Kidney (tissue), 22 donors: ENCODE measurements at places on chromosomes 2 and 18. TPM values are rescaled to one million over a fixed set of nuclear protein-coding genes. Genes with fewer than 3 reads are reported as not detected.

DNA sequence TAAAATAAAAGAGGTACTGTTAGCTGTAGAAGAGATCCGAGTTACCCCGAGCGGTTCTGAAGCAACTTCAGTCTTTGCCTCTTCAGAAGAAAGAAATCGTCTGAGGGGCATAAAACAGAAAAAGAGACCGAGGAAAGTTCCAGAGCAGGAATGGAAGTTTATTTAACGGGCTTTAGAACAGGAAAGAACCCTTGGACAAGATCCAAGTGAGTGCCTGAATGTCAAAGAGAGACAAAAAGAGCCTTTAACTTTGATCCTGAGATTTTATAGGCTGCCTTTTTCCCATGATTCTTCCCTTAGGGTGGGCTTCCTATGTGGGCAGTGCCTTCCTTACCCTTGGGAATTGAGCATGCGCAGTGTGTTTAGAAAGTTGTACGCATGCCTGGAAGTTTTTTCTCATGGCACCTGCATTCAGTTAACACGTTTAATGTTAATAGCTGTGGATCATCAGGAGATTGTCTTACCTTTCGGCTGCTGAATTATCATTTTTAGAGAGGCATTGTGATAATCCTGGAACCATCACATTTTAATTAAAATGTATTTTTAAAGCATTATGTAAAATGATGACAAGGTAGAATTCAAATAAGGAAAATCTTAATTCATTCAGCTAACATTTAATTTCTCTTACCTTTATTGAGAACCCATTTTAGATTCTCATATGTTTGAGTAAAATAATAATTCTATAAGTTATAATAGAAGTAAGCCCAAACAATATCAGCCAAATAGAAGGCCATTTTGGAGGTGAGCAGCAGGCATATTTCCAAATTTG is 269.5 kb upstream of the ZSWIM2 start:
- no peak for DNase-seq

DNA sequence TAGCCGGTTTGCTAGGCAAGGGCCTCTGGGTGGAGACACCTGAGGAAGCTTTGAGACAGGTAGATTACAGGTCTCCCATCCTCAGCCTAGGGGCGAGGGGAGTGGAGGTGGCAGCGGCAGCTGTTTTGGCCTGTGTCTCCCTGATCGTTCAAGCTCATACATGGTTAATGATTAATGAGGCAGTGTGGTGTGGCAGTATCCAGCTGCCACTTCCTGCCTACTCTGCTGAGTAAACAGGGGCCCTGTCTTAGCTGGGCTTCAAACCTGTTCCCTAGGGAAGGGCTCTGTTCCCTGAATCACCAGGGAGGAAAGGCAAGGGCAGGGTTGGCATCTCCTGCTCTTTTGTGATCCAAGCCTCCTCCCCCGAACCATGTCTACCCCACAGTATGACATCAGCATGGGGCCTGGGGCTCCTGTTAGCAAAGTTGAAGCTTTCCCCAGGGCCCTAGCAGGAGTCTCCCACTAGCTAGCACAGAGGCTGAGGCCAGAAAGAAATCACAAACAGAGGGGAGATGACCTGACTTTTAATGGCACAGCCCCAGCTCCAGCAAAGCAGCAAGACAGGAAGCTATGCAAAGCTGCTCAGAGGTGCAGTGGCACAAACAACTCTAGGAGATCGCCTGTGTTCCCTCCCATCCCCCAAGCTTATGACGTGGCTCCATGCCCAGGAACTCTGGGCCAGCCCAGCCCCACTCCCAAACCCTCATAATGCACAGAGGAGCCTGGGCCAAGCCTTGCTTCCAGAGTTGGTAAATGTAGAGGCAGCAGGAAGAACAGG is 3.7 kb upstream of the TUBA4B start:
- peak; percentile 84 for DNase-seq

DNA sequence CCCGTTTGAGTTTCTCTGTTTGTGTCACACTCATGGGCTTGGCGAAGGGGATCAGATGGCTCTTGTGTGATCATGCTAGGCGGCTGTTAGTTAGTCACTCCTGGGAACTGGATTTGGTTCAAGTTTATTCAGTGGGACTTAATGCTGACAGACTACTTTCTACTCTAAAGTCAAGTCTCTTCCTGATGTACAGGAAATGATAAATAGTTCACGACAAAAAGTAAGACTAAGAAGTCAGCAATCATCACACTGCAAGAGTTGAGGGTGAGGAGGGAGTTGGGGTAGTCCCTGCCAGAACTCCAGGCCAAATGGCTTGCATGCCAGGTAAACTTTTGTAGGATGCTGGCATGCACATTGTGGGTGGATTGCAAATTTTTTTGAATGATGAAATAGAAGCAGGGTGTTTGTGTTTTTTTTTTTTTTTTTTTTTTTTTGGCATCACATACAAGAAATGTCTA is 25.1 kb upstream of the CCL20 start:
- DNase-seq: no peak

- DNase-seq: no peak
Observed at GRCh38 chr2:231250698-231251097, 52.3 kb downstream of the ARMC9 start.

DNA sequence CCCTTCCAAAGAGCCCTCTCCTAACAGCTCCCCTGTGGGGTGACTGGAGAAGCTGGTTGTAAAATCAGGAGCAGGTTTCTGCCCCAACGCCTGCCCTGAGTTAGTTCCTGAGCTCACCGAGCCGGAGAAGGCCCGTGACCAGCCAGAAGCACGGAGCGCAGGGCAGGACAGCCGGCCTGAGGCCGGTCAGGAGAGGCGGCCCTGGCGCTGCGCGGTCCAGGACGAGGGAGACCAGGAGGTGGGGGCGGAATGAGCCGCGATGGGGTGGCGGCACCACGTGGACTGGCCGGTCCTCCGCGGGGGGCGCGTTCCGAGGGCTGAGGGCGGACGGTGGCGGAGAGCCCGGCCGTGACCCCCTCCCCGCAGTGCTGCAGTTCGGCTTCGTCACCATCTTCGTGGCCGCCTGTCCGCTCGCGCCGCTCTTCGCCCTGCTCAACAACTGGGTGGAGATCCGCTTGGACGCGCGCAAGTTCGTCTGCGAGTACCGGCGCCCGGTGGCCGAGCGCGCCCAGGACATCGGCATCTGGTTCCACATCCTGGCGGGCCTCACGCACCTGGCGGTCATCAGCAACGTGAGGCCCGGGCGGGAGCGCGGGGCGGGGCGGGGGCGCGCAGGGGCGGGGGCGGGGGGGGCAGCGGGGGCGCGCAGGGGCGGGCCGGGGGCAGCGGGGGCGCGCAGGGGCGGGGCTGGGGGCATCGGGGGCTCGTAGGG is 29.0 kb downstream of the ANO7 start:
- peak; percentile 88 for DNase-seq

- peak; percentile 79 for DNase-seq
Observed at GRCh38 chr2:39665811-39666490, at the start of gene TMEM178A. Gene TMEM178A, plus strand, starts transcription at chr2:39665917. Its CDS starts 58 bp downstream, at chr2:39665975.

DNA sequence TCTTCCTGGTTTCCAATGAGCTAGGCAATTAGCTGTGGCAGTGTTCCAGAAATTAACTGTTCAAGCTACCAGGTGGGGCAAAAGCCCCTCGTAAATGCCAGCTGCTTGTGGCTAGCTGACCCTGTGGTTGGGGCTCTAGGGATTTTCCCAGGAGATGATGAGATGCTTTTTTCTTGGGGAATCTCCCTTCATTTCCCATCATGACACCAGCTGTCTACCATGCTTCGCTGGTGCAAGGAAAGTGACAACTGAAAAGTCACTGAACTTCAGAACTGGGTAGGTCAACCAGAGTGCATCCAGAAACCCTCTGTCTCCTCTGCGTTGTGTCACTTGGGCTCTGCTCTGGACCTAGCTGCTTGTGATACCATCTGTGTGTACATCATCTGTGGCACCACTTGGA is 386.5 kb upstream of the DCC start:
- DNase-seq: no peak

DNA sequence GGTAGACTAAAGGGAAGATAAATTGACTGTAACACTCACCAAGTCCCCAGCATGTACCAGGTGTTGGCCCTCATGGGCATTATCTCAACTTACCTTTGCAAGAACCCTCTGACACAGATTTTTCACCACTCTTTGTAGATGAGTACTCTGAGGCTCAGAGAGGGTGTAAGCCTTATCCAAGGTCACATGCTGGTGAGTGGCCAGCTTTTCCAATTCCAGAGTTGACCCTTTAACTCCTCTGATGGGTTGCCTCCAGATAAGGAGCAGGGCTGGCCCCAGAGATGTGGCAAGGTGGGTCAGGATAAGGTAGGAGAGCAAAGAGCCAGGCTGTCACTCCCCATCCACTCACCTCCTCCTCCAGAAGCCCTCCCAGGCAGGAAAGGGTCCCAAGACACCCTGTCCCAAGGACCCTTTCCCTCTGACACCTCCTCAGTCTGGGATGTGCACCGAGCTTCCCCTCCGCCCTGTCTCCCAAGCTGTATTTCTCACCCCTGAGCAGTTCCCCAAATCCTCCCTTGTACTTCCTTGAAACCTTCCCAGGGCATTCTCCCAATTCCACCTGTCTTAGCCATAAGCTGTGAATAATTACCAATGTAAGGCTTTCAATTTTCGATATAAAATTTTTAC is 165.9 kb downstream of the ZFP36L2 start:
- no peak for DNase-seq

GRCh38 chr2:120243211-120243610 is 9.4 kb upstream of the RALB start:
- DNase-seq: no peak

DNA sequence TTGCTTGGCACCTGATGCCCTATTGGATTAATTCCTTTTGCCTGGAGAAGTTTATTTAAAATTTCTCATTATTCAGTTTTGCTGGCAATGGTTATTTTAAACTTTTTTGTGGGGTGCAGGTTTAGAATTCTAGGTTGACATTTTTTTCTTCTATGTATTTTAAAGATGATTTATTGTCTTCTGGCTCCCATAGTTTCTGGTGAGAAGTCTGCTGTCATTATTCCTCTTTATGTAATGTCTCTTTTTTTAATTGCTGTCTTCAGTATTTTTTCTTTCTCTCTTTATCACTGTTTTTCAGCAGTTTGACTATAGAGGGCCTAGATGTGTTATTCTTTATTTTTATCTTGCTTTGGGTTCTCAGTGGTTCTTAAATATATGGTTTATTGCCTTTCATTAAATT is 182.2 kb upstream of the STON1 start:
- no peak for DNase-seq

GRCh38 chr2:238629064-238629463 is 202.3 kb downstream of the ASB1 start:
- no peak for DNase-seq

DNA sequence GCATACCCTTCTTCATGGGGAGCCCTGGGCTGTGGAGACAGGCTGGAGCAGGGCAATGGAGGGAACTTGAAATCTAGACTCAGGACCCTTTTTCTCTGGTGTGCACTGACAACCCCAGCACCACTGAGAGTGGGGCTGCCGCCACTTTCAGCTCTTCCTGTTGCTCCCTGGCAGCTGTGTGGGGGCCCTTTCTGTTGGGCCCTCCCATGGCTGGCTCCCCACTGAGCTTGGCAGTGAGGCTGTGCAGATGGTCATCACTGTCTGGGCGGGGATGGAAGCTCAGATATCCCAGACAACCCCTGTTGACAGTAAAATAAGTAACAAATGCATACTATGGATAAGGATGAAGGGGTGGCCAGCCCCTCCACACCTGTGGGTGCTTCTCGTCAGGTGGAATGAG is 6.7 kb downstream of the MYO7B start:
- DNase-seq: no peak

DNA sequence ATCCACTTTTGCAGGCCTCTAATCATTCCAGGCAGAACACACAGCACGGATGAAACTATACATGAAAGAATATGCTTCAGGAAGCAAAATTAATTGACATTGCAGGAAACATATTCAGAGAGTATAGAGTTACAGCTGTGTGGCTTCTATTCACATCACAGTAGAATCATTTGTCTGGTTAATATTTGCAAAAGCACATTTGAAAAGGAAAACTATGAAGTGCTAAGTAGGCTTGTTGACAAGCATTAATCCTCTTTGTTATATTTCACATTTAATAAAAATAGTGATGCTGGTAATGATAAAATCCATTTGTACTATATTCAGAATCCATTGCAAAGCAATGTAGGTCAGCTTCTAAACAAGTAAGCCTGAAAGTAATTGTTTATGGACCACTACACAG is 32.2 kb upstream of the PIK3C3 start:
- peak; percentile 27 for DNase-seq

GRCh38 chr2:72173640-72174321 is 26.1 kb upstream of the CYP26B1 start:
- no peak for DNase-seq

- DNase-seq: peak; percentile 53
Observed at GRCh38 chr2:27370816-27371620, 602 bp downstream of the SNX17 start.

GRCh38 chr2:61167579-61167978 is 5.6 kb downstream of the C2orf74 start:
- DNase-seq: no peak

- no peak for DNase-seq
Observed at GRCh38 chr2:26552641-26553374, 74.9 kb upstream of the OTOF start.

DNA sequence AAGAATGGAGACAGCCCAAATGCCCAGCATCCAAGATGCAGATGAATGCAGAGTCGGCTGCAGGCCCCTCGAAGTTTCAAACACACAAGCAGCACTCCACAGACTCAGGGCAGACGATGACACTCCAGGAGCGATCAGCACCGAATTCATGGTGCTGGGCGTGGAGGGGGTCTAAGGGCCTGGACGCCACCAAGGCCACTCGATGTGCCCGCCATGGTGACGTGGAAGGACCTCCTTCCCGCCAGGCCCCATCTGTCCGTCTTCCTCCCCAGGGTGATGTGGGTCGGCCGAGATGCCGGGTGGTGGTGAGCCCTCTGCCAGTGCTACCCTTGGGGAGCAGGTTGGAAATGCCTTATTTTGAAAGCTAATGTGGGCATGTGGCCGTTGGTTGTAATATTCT is 9.4 kb downstream of the KIF1A start:
- DNase-seq: no peak

DNA sequence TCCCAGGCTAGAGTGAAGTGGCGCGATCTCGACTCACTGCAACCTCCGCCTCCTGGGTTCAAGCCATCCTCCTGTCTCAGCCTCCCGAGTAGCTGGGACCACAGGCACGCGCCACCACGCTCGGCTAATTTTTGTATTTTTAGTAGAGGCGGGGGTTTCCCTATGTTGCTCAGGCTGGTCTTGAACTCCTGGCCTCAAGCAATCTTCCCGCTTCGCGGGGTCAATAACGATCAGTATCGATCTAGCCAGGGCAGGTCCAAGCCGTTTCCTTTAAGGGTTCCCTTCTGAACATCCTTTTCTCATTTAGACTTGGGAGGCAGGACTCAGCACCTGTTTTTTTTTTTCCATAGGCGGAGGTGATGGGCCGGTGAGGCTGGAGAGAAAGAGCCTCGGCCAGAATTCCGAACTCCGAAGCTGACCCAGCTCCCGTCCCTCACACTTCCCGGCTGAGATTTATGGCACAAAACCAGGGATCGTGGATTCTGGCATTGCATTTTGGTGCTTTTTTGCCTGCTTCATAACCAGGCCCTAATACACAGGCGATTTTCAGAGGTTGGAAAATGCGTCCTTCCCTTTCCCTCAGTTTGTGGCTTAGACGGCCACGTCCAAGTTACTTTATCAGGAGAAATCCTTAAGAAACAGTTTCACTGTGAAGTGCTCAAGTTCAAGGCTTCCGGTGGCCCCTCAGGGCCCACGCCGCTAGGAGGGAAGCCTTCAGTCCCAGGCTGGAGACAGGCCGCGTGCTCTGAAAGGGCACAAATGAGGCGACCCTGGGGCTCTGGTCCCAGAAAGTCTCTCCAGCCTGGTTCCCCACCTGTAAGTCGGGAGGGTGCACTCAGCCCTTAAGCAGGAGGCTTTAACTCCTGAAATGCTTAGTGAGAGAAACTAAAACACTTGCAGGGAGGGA is 998 bp upstream of the SLC66A3 start:
- DNase-seq: peak; percentile 50

The RPRM gene
- 1.3 TPM for polyA plus RNA-seq

The CYBRD1 gene
- 17.7 TPM for polyA plus RNA-seq

The IL1A gene
- polyA plus RNA-seq: not detected

The SAG gene
- polyA plus RNA-seq: not detected

The ANKRD62 gene
- polyA plus RNA-seq: not detected

The M1AP gene
- 0.49 TPM for polyA plus RNA-seq
